Sciatic nerve (tissue), 2 donors: ENCODE measurements at places on chromosomes 2 and 18. TPM values are rescaled to one million over a fixed set of nuclear protein-coding genes. Genes with fewer than 3 reads are reported as not detected.

DNA sequence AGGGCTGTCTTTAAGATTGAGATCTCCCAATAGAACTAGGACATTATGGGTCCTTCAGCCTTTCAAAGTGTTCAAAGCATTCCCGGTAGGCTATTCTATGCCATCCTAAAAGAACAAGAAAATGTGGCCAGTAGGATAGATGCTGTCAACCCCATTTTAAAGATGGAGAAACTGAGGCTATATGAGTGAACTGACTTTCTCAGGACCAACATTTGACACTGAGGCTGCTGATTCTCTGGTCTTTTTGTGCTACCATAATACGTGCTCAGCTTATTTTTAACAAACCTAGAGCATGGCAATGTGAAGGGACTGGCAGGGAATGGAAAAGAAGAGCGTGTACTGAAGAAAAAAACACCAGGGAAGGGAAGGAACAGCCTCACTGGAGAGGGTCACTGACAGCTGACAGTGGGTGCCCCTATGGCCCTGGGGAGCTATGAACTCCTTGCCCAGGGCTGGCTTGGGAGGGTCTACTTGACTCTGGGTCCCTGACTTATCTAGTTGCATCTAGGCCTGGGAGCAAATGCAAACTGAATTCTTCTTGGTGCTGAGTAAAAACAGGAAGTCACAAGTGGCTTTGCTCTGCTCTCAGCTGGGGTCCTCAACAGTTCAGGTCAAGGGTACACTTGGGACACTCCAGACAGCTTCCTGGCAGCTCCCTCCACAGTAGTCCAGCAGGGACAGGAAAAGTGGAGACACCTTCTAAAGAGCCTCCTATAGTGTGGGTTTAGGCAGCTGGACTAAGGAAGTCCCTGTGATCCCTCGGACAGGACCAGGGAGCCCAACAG is 2.3 kb downstream of the CYRIA start:
- DNase-seq = no peak

GRCh38 chr2:235606004-235606715 is 112.3 kb downstream of the AGAP1 start:
- DNase-seq = no peak

- no peak for DNase-seq
Measured at GRCh38 chr2:213015387-213016165, 135.8 kb downstream of the IKZF2 start.

GRCh38 chr2:96241900-96242611 is 23.7 kb downstream of the TMEM127 start:
- no peak for DNase-seq

GRCh38 chr2:11132036-11132671 is 23.1 kb upstream of the SLC66A3 start:
- no peak for DNase-seq

DNA sequence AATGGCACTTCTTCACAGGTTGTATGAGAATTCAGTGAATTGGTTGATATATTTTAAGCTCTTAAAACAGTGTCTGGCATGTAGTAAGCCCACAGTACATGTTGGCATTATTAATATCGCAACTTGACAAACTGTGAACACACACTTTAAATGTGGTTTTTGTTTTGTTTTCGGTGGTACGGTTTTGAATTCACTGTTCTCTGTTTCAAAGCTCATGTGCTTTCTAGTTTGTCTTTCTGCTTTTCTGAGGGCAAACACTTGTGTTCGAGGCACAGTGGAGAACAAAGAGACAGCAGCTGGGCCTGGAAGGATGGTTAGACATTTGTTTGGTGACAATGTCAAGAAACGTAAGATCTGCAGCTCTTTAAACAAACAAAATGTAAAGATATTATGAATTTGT is 276.5 kb upstream of the MC4R start:
- DNase-seq = no peak

- no peak for DNase-seq
Measured at GRCh38 chr2:178333851-178334250, 117.1 kb downstream of the PRKRA start.

- no peak for DNase-seq
Measured at GRCh38 chr2:101546376-101547058, 71.6 kb upstream of the RFX8 start.

DNA sequence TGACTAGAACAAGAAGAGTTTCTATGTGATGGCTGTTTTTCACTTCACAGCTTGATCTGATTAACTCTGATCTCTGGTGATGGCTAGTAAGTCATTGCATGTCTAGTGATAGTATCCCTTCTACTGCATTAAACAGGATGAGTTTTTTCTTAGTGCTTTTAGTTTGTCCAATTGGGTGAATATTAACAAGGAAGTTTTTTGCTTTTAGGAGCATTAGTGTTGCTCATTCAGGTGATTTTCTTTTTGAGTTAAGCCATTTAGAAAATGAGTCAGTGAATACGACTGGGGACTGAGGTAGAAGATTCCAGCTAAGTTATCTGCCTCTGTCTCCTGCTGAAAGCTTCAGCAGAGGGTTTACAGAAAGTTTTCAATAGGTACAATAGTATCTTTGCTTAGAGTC is 306.7 kb downstream of the PIK3C3 start:
- DNase-seq = no peak

DNA sequence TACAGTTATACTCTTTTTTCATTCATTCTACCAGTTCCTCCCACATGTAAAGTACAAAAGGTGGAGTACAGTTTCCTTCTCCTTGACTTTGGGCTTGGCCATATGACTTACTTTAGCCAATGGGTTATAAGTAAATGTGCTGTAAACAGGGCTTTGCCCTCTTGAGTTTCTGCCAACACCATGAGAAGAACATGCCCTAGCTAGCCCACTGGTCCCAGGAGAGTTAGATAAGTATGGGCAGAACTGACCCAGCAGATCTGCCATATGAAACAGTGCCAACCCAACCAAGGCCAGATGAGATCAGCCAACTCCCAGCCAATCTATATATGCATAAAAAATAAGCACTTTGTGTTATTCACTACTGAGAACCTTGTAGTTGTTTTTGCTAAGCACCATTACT is 25.5 kb downstream of the ZC3H8 start:
- DNase-seq = no peak

GRCh38 chr2:46549166-46549844 is 69.9 kb downstream of the TMEM247 start:
- no peak for DNase-seq

DNA sequence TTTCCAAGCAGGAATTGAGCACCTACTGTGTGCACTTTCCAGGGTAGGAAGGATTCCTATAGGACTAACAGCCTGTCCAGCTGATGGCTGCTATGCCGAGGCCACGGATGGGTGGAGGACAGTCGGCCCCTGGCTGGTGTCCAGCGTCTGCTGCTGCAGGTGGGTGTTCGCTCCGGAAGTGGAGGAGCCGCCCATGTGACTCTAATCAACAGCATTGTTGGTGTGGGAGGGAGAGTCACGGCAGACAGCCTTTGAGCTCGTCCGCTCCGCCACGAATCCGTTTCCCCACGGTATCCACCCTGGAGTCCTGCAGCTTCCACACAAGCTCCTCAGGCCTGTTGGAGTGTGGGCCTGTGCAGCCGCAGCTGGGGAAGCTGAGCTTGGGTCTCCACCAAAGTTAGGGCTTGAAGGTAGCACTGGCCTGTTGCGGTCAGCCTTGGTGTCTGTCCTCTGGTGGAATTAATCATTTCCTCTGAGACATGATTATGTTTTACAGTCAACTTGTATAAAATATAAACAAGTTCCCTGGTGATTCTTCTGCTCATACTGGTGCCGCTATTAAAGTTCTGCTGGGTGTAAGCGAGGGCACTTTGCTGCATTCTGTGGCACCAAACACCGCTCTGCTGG is 185.9 kb upstream of the TPO start:
- no peak for DNase-seq

GRCh38 chr2:111705711-111706336 is 178.2 kb downstream of the ANAPC1 start:
- DNase-seq = no peak

DNA sequence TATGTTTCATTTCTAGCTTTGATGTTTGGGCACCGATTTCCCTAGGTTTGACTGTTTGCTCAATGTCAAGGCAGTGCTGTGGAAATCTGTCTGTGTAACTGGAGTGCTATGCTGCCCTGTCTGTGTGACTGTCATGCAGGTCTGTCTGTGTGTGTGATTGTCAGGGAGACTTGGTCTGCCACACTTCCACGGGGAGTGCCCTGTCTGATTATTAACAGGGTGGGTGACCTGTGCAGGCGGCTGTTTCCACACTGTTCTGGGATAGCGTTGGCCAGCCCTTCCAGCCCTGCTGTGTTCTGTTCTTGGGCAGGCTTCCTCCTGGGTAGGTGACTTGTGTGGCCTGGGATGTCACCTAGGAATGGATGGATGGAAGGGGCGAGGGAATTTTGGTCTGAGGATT is 85.3 kb downstream of the FHOD3 start:
- no peak for DNase-seq

DNA sequence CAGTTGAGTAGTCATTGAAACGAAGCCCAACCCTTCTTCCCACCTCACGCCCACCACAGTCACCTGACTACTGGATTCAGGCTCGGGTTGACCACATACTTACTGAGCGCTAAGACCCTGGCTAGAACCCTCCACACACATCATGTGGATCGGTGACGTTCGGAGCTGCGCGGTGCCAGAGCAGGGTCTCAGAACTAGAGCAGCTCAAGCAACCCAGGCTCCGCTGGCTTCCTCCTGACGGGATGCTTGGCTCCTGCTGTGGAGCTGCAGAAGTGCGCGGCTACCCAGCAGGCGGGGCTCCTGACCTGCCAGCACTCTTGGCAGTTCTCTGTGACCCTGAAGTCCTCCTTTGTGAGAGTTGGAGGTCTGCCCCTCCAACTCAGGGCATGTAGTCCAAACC is 90.6 kb upstream of the MBOAT2 start:
- DNase-seq = no peak

GRCh38 chr2:19646987-19647386 is 254.8 kb downstream of the TTC32 start:
- no peak for DNase-seq

DNA sequence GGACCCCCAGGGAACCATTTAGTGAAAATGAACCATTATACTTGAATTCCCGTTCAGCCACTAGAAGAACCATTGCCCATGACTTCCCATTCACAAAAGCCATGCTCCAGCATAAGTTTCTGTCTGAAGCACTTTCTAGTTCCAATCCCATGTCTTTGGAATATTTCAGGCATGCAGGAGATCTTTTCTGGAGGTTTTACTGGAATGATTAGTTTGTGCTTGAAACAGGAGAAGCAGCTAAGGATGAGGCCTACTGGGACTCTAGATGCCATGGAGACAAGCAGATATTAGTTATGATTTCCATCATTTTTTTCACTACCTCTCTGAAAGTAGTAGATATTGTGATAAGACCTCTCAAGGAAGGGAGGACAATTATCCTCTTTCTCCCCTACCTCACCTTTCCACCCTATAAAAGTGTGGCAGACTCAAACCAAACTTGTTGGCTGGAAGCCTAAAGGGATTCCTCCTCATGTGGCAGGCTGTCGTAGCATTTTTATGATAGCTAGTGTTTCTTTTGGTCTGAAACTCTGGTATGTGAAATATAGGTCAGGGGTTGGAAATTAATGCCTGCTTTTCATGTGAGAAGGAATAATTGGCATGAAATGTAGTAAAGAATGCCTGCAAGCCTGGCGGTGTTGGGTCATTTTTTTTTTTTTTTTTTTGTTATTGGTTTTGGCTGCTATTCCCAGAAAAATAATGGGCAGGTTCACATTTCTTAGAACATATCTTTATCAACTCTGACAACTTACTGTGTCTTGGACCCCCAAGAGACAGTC is 29.3 kb upstream of the MMADHC start:
- DNase-seq = no peak

DNA sequence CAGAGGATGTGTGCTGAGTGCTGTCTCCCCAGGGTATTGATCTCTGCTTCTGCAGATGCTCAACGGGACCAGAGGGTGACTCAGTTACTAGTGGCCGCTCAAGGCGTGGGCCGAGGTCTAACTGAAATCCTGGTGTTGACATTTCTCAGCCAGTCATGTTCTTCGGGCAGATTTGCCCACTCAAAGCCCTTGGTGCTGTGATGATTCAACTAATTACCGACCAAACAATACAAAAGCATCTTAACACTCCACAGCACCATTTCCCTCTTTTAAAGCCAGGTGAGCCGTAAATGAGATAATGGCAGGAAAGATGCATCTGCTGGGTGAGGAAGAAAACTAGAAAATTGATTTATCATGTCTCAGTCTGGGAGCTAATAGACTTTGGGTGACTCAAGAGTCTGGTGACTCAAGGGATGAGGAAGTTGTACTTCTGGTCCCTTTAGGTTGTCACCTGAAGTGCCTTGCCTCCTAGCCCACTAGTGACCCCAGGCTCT is 32.7 kb upstream of the PRLH start:
- DNase-seq = no peak

DNA sequence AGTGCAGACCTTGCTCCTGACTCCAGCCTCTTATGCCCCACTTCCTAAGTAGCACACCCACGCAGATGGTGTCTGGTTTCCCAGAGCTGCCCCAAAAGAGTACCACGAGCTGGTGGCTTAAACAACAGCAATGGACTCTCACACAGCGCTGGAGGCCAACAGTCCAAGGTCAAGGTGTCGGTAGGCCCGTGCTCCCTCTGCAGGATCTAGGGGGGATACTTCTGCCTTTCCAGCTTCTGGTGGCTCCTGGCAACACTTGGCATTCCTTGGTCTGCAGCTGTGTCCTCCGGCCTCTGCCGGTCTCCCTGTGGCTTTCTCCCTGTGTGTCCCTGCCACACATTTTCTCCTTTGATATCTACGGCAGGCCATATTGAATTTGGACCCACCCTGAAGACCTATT is 99.0 kb downstream of the TSHZ1 start:
- no peak for DNase-seq

DNA sequence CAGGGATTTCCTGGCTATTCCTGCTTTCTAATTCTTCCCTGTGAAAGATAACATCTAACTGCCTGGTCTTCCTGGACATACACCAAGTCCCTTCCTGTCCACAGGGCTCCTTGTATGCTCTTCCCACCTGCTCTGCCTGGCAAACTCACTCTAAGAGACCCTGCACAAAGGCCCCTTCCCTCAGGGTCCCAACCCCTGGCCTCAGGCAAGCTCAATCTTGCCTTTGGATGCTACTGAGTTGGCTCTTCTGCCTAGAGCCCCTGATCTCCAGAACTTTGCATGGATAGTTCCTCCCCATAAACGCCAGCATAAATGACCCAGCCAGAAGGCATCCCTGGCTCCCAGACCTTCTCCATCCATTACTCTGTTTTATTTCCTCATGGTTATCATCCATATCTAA is 98.3 kb upstream of the OTOS start:
- no peak for DNase-seq

- DNase-seq = no peak
Measured at GRCh38 chr18:76750917-76751890, 71.2 kb upstream of the ZNF236 start.

GRCh38 chr2:157822533-157822932 is 53.6 kb downstream of the ACVR1 start:
- no peak for DNase-seq

The CKAP2L gene
- total RNA-seq = 0.62 TPM

The PLEKHB2 gene
- 52.0 TPM for total RNA-seq

The BMP10 gene
- total RNA-seq = not detected

The SIGLEC15 gene
- 0.31 TPM for total RNA-seq

The EFHD1 gene
- 41.9 TPM for total RNA-seq

The UGT1A3 gene
- total RNA-seq = not detected

The PSMA8 gene
- total RNA-seq = not detected

The UPP2 gene
- not detected for total RNA-seq

The ADCYAP1 gene
- total RNA-seq = 0.27 TPM
